NCI-H1092 treated with DMSO at 0.1 percent for 48 hours (cell line): ENCODE measurements at places on chromosomes 6 and 20.

- peak; percentile 95 for DNase-seq
Observed at GRCh38 chr6:118893807-118894424, at the start of gene ASF1A. TSS of gene ASF1A (plus strand) at chr6:118894152. CDS start at chr6:118894414, 262 bp downstream.

- no peak for DNase-seq
Observed at GRCh38 chr6:100920028-100920605, 39.0 kb upstream of the ASCC3 start.

- no peak for DNase-seq
Observed at GRCh38 chr6:13452346-13453117, 34.9 kb downstream of the GFOD1 start.

GRCh38 chr6:148625609-148626008 is 121.2 kb upstream of the UST start:
- DNase-seq: no peak

GRCh38 chr20:45607810-45608209 is 21.7 kb upstream of the WFDC10A start:
- no peak for DNase-seq

DNA sequence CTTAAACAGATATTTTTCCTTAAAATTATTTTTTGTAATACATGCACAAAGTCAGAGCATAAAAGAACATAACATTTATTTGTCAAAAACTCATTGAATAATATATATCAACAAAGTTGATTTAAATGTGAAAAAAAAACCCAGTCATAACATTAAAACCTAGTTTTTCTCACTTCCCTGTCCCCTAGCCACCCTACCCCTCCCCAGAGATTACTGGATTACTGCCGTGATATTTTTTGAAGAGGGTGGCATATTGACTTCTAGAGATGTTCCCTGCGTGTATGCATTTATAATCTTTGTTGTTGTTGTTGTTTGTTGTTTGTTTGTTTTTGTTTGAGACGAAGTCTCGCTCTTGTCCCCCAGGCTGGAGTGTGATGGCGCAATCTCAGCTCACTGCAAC is 52.4 kb upstream of the ARMC2 start:
- no peak for DNase-seq

GRCh38 chr6:126056355-126057004 is 70.1 kb downstream of the TRMT11 start:
- DNase-seq: no peak

DNA sequence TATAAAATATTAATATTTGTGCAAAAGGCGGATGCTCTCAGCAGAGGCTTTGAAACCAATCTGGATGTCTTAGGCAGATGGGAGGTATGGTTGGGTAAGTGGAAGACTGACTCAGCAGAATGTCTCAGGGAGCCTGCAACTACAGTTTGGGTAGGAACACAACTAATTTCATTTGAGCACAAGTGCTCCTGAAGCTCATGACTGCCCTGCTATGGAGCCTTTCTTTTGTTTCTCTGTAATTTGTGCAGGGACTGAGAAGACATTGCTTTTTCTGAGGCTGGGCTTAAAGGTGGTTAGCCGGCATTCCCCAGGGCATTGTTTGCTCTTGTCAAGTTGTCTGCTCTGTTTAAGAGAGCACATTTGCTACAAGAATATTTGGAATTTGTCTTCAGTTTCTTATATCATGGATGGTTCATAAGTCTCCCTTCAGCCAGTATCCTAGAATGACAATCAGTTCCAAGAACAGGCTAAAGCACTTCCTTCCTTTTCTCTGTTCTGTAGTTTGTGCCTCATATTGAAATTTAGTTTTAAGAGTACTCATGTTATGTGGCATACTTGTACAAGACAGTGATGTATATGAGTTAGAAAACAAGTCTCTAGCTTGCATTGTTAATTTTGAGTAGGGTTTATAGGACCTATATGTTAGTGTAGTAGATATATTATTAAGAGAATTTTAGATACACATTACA is 208.3 kb downstream of the ZFAND3 start:
- no peak for DNase-seq

DNA sequence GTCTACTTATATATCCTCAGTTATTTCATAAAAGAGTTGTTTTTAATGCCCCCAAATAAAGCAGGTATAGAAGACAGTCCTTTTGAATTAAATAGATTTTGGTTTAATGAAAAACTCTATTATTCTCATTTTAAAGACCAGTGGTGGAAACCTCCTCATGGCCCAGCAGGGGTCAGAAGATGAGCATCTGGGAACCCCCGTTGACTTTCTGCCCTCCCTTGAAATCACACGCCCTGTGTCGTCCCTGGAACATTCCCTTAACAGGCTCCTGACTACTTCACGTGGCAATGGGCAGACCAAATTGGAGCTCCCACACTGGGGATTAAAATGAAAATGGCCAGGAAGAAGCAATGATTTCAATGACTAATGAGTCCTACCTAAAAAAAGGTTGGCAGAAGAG is 220.9 kb downstream of the KIF16B start:
- DNase-seq: no peak

- DNase-seq: no peak
Observed at GRCh38 chr6:76888351-76888750, 574.9 kb downstream of the HTR1B start.

DNA sequence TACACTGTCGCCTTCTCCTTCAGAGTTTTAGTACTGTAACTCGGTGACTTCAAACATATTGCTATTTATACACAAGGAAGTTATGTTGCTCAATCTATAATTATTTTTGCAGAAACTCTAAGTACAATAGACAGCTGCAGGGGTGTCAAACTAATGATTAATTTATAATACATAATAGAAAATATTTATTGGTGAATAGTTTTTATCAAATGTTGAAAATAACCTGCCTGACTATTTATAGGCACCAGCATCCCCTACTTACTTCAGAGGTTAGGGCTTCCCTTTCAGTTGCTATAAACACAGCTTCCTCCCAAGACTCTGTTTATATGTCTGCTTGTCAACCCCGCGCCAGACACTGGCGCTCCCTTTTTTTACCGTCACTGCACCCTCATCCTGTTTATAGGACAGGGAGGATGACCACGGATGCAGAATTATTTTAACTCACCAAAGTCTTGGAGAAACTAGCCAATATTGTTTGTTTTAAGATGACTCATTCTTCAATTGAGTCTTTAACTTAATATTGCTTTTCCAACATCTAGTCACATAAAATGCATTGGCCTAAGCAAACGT is 225.0 kb downstream of the ALDH8A1 start:
- no peak for DNase-seq

GRCh38 chr20:33662172-33662571 is at the start of gene C20orf144:
TSS of gene C20orf144 (plus strand) at chr20:33662327. CDS start at chr20:33662346, 19 bp downstream.
- no peak for DNase-seq

- no peak for DNase-seq
Observed at GRCh38 chr20:19344341-19344740, 131.9 kb downstream of the SLC24A3 start.

DNA sequence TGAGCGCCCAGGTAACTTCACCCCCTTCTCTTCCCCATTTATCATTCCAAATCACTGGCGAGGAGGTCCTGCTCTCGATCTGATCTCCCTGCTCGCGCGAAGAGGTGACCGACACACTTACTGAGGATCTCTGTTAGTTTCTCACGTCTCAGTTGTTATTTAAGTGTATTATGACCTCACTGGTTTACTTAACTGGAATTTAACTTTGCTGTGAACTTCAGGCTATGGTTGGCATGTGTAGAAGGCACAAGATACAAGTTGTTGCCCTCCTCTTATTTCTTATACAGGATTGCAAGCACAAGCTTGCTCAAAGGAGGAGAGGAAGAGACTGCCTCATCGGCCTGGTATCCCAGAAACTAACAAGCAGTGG is 1.2 kb downstream of the RNF217 start:
- DNase-seq: no peak
